ENCODE measurements at places on chromosomes 5 and 9. TPM values are rescaled to one million over a fixed set of nuclear protein-coding genes. Genes with fewer than 3 reads are reported as not detected.

The CCDC180 gene
- 3.5 TPM for total RNA-seq

The PCDHA4 gene
- total RNA-seq, result 9.5 TPM

The NDOR1 gene
- 13.7 TPM for total RNA-seq

- DNase-seq, result no peak
Observed at GRCh38 chr5:65952259-65952658, 25.9 kb downstream of the ERBIN start.

- no peak for DNase-seq
Observed at GRCh38 chr5:56610093-56610698, 205.2 kb upstream of the MAP3K1 start.

DNA sequence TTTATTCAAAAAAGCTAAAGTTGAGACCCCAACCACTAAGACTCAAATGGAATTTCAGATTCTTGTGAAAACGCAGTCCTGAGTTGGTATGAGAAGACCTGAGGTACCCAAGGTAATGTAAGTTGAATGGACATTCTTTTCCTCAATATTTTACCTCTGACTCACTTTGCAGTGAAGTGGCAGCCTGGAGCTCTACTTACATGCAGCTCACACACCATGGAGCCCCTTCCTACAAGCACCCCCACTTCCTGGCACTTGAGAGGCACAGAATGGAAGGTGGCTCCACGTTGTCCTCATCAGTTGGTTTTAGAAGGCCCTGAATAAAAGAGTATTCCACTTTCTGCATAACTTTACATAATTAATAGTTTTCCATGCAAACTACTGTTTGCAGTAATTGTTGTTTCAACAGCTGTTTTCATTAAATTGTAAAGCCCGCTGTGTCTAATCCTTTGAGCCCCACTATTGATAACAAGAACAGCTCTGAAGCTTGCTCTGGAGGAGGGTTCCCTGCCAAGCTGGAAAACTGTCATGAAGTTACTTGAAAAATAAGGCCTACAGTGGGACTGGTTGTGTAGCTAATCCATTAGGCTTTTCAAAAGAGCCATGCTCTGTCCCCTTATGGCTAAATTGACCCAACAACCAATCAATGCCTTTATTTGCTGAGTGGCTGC, 102.2 kb upstream of the SPATA31D4 start:
- DNase-seq, result peak; percentile 70

- DNase-seq, result no peak
Observed at GRCh38 chr5:72137826-72138409, 30.6 kb downstream of the MAP1B start.

DNA sequence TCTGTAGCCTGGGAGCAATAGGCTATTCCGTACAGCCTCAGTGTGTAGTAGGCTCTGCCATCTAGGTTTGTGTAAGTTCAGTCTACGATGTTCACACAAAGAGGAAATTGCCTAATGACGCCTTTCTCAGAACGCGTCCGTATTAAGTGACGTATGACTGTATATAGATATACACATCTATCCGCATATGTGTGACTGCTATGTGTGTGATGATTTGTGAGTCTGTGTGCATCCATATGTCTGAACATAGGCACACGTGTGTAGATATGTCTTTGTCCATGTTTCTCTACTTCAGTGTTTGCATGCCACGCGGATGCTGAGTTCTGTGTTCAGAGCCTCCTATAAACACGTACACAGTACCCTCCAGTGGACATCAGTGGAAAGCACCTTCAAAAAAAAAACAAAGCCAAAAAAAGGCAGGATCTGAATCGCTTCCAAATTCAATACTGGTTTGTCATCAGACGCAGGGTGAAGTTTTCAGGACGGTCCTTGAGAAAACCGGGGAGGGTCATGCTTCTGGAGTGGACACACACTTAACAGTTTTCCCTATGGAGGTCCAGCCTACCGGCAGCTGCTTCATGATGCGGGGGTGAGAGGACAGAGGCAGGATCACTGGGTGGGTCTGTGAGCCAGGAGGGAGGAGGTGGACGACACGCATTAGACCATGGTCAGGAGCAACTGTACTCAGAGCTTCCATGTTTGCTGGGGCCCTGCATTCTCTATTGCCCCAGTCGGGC, 29.5 kb upstream of the ALDH1B1 start:
- peak; percentile 70 for DNase-seq

- DNase-seq, result no peak
Observed at GRCh38 chr9:37995961-37996818, 72.8 kb downstream of the SHB start.

The PTGER4 gene
- total RNA-seq, result 8.6 TPM

DNA sequence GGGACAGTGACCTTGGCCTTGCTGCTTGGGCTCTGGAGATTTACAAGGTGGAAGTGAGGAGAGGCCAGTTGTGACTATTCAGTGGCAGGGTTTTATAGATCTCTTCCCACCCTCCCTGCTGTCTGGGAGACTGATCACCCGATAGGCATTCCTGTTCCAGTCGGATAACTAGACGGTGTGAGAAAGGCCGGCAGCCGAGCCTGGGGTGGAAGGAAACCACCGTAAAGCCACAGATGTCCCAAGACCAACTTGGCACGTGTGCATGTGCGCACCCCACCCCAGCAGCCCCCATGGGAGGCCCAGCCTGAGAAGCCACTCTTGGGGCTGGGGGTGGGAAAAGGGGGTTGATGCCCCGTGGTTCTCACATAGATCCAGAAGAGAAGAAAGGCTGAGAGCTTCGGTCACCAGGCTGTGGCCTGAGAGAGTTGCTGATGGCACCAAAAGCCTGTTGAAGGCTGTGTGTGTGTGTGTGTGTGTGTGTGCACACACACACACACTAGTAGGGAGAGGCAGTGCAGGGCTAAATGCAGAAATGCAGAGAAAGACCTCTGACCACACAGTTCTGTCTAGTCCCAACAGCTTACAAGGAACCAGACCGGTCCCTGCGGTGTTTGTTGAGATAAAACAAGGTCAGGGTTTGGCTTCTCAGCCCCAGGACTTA, 225.8 kb downstream of the FANCC start:
- DNase-seq, result peak; percentile 89

The TICAM2 gene
- total RNA-seq, result 6.8 TPM

- DNase-seq, result no peak
Observed at GRCh38 chr5:159886296-159886695, 30.0 kb upstream of the ADRA1B start.

- no peak for DNase-seq
Observed at GRCh38 chr5:170228762-170229435, 3.9 kb upstream of the C5orf58 start.

All from astrocyte (in vitro differentiated cells and primary cell).